NCI-H1436 treated with DMSO at 0.1 percent for 48 hours (cell line): ENCODE measurements at places on chromosomes 13 and 19.

GRCh38 chr13:44040818-44041100, 161.1 kb downstream of the LACC1 start:
- DNase-seq = no peak

GRCh38 chr13:21321269-21321668, 137.8 kb downstream of the ZDHHC20 start:
- no peak for DNase-seq

DNA sequence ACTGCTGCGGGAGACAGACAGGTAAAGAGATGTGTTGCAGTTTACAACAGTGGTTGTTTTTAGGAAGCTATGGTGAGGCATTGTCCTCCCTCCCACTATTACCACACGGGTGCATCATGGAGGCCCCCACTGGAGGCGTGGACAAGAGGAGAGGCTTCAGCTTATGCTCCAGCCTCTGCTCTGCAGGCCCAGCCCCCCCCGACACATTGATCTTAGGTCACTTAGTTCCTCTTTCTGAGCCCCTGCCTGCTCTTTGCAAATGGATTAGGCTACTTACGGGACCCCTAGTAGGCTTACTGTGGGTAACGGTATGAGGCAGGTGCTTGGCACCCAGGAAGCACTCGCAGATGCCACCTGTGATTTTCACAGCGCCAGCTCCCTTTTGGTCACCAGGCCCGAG, 123.9 kb downstream of the SLC7A1 start:
- DNase-seq = no peak

DNA sequence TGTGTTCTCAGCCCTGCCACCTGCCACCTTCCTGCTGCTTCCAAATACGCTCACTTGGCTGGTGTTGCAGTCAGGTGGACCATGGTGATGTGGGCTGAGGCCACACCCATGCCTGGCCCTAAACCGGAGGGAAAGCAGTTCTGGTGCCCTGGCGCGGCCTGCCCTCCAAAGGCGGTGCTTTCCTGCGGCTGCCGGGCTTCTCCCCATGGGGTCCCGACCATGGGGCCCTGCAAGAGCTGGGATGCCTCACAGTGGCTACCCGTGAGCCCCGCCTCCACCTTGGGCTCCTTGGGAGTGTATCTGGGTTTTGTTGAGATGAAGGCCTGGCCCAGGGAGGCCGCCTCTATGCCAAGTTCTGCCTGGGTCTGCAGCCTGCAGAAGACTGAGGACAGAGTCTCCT, 73.7 kb downstream of the ERICH6B start:
- DNase-seq = no peak

GRCh38 chr13:45833242-45833641, 18.3 kb downstream of the SIAH3 start:
- DNase-seq = no peak

DNA sequence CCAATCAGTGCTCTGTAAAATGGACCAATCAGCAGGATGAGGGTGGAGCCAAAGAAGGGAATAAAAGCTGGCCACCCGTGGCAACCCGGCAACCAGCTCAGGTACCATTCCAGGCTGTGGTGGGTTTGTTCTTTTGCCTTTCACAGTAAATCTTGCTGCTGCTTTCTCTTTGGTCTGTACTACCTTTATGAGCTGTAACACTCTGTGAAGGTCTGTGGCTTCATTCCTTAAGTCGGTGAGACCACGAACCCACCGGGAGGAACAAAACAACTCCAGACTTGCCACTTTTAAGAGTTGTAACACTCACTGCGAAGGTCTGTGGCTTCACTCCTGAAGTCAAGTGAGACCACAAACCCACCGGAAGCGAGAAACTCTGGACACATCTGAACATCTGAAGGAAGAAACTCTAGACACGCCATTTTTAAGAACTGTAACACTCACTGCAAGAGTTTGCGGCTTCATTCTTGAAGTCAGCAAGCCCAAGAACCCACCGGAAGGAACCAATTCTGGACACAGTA, 16.5 kb upstream of the SPACA6 start:
- no peak for DNase-seq

- DNase-seq = no peak
These were observed 46.9 kb downstream of the PAN3 start for GRCh38 chr13:28185256-28185655.

- DNase-seq = no peak
These were observed 116.8 kb downstream of the FOXO1 start for GRCh38 chr13:40549500-40550094.

GRCh38 chr13:111845621-111846351, 221.2 kb upstream of the SOX1 start:
- DNase-seq = peak; percentile 31

- no peak for DNase-seq
These were observed 3.6 kb downstream of the LTBP4 start for GRCh38 chr19:40604647-40605215.

DNA sequence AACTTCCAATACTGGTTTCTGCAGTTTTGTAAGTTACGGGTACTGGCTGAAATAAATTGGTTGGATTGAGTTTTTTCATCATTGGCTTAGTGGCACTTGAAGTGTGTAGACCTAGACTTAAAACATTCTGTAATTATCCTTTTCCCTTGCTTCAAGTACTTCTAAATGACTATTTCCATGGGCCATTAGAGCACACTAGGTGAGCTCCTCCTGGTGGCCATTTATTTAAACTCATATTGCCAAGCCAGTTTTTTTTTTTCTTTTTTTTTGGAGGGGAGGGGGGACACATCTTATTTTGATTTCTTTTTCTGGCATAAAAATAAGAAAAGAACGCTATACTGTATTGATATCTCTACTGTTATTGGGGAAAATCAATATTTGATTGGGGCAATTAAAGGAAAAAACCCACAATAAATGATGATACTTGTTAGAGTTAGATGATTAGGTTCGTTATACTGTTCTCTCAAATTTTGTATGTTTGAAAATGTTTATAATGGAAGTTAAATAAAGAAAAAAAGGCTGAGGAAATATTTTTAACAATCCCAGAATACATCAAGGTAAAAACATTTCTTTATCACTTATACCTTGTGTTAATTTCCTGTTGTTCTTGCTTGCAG, 82.9 kb downstream of the PDS5B start:
- peak; percentile 12 for DNase-seq

DNA sequence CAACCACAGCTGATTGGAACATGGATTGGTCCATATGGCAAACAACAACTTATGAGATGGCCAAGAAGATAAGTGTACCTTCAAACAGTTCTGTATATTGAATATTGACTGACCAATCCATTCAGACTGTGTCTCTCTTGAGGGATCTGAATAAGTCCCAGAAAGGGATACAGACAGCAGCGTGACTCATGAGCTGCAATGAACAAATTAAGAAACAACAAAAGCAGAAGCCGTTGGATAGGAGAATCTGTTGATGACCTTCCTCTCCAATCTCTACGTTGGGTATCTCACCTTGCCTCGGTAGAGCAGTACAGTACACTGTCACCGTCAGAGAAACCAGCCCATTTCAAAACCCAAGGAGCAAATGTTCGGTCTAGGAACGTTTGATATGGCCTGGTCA, 21.3 kb downstream of the MBD3L2B start:
- DNase-seq = no peak
